ENCODE measurements at places on chromosomes 4 and X. TPM values are rescaled to one million over a fixed set of nuclear protein-coding genes. Genes with fewer than 3 reads are reported as not detected.

The TMPRSS11D gene
- total RNA-seq = not detected

The SLC10A4 gene
- total RNA-seq = 7.3 TPM

The GC gene
- total RNA-seq = not detected

The SFRP2 gene
- 0.05 TPM for total RNA-seq

The FAM13A gene
- total RNA-seq = 7.0 TPM

The SPACA5 gene
- not detected for total RNA-seq

The PRDM8 gene
- total RNA-seq = 0.21 TPM

The PRAF2 gene
- total RNA-seq = 44.2 TPM

The BEND4 gene
- not detected for total RNA-seq

The CNKSR2 gene
- total RNA-seq = 2.5 TPM

The CLDN22 gene
- total RNA-seq = not detected

The FAM156B gene
- 8.3 TPM for total RNA-seq

The FREM3 gene
- total RNA-seq = not detected

The GAB1 gene
- 2.6 TPM for total RNA-seq

The MID2 gene
- 8.4 TPM for total RNA-seq

The ARHGAP36 gene
- total RNA-seq = not detected

The HELT gene
- not detected for total RNA-seq

The TRPC5OS gene
- not detected for total RNA-seq

The ZFP92 gene
- 0.53 TPM for total RNA-seq

The SMR3B gene
- total RNA-seq = not detected

The JADE3 gene
- 16.5 TPM for total RNA-seq

The MAGEA4 gene
- total RNA-seq = not detected

The BEX5 gene
- total RNA-seq = not detected

The NLRP2B gene
- total RNA-seq = not detected

The JAKMIP1 gene
- 0.05 TPM for total RNA-seq

The ETDB gene
- not detected for total RNA-seq

The RASSF6 gene
- 0.80 TPM for total RNA-seq

The TEX13D gene
- not detected for total RNA-seq

The NSG1 gene
- 8.1 TPM for total RNA-seq

The TEX13C gene
- total RNA-seq = not detected

The CT45A10 gene
- total RNA-seq = 0.31 TPM

The LRP2BP gene
- total RNA-seq = 0.17 TPM

The SATL1 gene
- not detected for total RNA-seq

The ADH1C gene
- not detected for total RNA-seq

The CT55 gene
- total RNA-seq = not detected

The GIMD1 gene
- not detected for total RNA-seq

The FRMD7 gene
- not detected for total RNA-seq

The MAGEC1 gene
- total RNA-seq = not detected

The MAGEB16 gene
- total RNA-seq = not detected

The CYLC1 gene
- total RNA-seq = not detected

The DMRTC1 gene
- total RNA-seq = 0.17 TPM

The SMR3A gene
- not detected for total RNA-seq

The GPM6B gene
- total RNA-seq = 0.14 TPM

The PPP2R2C gene
- 31.0 TPM for total RNA-seq

The GYG2 gene
- 5.1 TPM for total RNA-seq

The PPBP gene
- total RNA-seq = not detected

The C4orf36 gene
- total RNA-seq = 1.2 TPM

The ASB9 gene
- 20.2 TPM for total RNA-seq

The DCAF12L1 gene
- total RNA-seq = not detected

The EFNB1 gene
- total RNA-seq = 8.7 TPM

The RIBC1 gene
- total RNA-seq = 0.63 TPM
